NCI-H510A (cell line): ENCODE measurements at places on chromosomes 5 and 9.

DNA sequence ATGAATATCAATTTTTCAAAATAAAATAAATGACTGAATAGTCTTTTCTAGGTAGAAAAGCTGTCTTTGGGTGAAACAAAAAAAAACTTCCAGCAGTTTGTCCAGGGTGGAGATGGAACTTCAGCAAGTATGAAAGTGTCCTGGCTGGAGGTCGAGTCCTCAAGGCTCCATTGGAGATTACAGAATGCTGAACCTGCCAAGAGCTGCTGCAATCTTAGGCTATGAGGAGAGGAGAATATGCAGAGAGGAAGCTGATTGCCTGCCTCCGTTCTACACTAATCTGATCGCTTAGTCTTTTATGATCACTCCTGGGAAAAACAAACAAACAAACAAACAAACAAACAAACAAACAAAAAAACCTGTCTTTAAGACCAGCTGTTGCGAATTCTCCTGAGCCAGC is 50.6 kb downstream of the NREP start:
- DNase-seq = no peak

DNA sequence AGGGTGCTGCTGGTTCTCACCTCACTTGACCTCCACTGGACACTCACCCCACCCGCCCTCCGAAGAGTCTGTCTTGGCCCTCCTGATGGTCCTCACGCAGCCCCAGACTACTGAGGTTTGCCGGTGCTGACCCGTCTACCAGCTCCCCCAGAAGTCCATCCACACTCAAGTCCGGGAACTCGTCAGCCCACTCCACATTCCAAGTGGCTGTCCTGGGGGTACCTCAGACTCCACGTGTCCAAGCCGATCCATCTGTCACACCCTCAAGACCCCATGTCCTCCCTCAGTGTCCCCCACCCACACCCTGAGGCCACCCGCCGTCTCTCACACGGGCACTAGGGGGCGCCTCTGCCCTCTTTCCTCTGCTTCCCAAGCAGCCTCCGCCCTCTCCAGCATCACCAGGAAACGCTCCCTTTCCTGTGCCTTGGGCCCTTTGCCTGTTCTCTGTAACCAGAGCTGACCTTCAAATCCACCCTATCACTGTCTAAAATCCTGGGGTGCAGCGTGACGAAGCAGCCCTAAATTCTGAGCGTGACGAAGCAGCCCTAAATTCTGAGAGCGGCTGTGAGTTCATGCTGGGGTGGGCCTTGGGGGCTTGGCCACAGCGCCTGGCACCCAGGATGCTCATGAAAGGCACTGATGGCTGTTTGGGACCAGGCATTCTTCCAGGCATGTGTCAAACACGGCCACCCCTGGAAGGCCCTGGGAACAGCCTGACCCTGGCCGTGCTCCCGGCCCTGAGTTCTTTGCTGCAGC is 95.7 kb downstream of the KCNT1 start:
- peak; percentile 29 for DNase-seq

GRCh38 chr5:138874241-138874640 is 894 bp downstream of the LRRTM2 start:
- no peak for DNase-seq

GRCh38 chr9:7894231-7894630 is 94.7 kb upstream of the DMAC1 start:
- DNase-seq = no peak
